Activated CD8-positive, alpha-beta T cell treated with anti-CD3 and anti-CD28 coated beads, Interleukin-2, amount 10 ng/mL, durations not matched to agents 7 days and 5 days (primary cell): ENCODE measurements at places on chromosomes 12 and 14. TPM values are rescaled to one million over a fixed set of nuclear protein-coding genes. Genes with fewer than 3 reads are reported as not detected.

GRCh38 chr12:65948320-65949008 is 124.2 kb downstream of the HMGA2 start:
- no peak overlapping the region for H3K27ac ChIP-seq
- no peaks in the 10 kb centered on the region for H3K4me1 ChIP-seq
- no peak overlapping the region for H3K4me3 ChIP-seq
- no peak for DNase-seq
- peaks cover 10% of the 10 kb centered on the region for H3K27me3 ChIP-seq

GRCh38 chr14:87994974-87995373 is 2.0 kb upstream of the GALC start:
- peak; percentile 46 for DNase-seq
- H3K4me1 ChIP-seq, result peaks cover 66% of the 10 kb centered on the region
- no peaks in the 10 kb centered on the region for H3K27me3 ChIP-seq
- H3K36me3 ChIP-seq, result peaks cover 12% of the 10 kb centered on the region
- peak overlapping the region; percentile 16 for H3K4me3 ChIP-seq

- H3K36me3 ChIP-seq, result no peaks in the 10 kb centered on the region
- H3K27ac ChIP-seq, result peak within 1 kb of the TSS; percentile 86
- DNase-seq, result peak; percentile 57
- H3K4me3 ChIP-seq, result peak within 1 kb of the TSS; percentile 81
Observed at GRCh38 chr12:113422030-113422885, at the start of gene SDSL. TSS of gene SDSL (plus strand) at chr12:113422380. CDS start at chr12:113427983, 5,603 bp downstream.

DNA sequence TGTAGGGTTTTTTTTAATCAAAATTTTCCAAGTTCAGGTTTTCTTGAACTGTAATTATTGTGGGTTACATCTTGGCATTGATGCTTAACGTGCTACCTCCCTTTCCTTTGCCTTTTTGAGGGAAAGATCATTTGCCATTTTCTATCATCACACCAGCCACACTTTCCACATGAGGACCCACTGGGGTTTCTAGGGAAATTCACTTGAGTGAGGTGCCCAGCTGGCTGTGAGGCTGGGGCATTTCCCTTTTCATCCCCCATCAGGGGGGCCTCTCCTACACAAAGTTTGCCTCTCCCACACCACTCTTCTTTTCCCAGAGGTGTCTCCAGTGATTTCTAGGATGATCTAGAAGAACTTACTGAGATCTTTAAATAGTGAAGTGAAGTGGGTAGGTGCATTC is 335.7 kb downstream of the BMP4 start:
- H3K27ac ChIP-seq, result no peak overlapping the region
- no peak overlapping the region for H3K4me3 ChIP-seq
- no peak for DNase-seq
- H3K27me3 ChIP-seq, result no peaks in the 10 kb centered on the region
- no peaks in the 10 kb centered on the region for H3K4me1 ChIP-seq
- H3K36me3 ChIP-seq, result no peaks in the 10 kb centered on the region

GRCh38 chr14:60943637-60944032 is 37.2 kb downstream of the TRMT5 start:
- no peak overlapping the region for H3K27ac ChIP-seq
- no peaks in the 10 kb centered on the region for H3K27me3 ChIP-seq
- peaks cover 4% of the 10 kb centered on the region for H3K4me1 ChIP-seq
- H3K4me3 ChIP-seq, result no peak overlapping the region

GRCh38 chr14:100618318-100618693 is 31.1 kb upstream of the BEGAIN start:
- no peak overlapping the region for H3K27ac ChIP-seq
- DNase-seq, result no peak
- no peaks in the 10 kb centered on the region for H3K36me3 ChIP-seq
- H3K4me1 ChIP-seq, result peaks cover 18% of the 10 kb centered on the region

DNA sequence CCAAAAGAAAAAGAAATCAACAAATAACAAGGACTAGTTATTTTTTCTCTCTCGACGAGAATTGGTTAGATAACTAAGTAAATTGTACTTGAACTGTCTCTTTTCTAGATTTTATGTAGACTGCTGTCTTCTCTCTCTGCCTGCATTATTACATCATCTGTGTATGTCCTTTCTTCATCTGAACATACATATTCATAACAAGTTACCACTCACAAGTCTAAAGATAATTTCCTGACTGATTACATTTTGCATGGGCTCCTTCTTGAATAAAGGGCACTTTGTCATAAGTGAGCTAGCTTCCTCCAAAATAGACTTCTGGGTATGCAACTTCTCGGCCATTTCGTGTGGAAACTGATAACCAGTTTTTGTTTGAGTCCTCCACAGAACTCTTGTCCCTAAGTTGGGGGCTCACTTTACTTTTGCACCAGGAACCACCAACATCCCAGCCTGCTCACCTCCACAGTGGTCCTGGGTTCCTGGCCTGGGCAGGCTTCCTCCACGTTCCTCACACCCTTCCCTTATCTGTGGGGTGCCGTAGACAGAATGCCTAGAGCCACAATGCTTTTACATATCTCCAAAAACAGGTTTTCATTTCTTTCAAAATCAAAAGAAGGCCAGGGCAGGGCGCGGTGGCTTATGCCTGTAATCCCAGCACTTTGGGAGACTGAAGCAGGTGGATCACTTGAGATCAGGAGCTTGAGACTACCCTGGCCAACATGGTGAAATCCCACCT is 6.2 kb upstream of the DDX47 start:
- peaks cover 89% of the 10 kb centered on the region for H3K4me1 ChIP-seq
- peak overlapping the region; percentile 46 for H3K4me3 ChIP-seq
- no peak for DNase-seq
- peaks cover 12% of the 10 kb centered on the region for H3K36me3 ChIP-seq

GRCh38 chr12:63079791-63080502 is 71.1 kb downstream of the AVPR1A start:
- H3K4me1 ChIP-seq, result no peaks in the 10 kb centered on the region
- H3K27me3 ChIP-seq, result peaks cover 10% of the 10 kb centered on the region
- no peaks in the 10 kb centered on the region for H3K36me3 ChIP-seq
- no peak overlapping the region for H3K27ac ChIP-seq

DNA sequence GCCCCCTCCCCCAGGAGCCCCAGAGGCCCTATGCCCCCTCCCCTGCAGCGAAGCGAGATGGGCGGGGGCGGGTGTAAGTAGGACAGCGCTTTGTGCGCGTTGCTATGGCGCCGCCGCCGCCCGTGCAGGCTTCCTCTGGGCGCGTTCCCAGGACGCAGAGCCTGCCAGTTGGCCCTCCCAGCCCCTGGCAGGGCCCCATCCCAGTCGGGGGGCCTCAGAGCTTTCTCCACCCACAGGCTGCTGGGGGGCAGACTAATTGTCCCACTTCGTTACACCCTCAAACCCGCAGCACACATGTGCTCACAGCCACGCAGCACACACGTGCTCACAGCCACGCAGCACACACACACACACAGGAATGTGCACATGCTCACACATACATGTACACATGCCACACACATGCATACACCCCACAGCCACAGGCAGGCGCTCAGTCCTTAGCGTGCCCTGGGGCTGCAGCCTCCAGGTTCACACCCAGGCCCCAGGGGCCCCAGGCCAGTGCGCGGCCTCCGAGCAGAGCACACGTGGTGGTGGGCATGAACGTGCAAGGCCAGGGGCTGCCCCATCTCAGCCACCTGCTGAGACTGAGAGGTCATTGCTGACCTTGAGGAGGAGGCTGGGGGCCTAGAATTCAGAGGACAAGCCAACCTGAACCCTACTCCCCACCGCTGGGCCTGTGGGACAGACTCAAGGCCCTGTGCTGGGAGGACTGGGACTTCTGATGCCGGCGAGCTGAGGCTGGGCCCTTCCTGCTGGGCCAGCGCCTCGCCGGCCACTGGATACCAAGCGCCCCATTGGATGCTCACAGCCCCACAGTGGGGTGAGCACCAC is 15.6 kb downstream of the TRMT61A start:
- no peak overlapping the region for H3K4me3 ChIP-seq
- no peak overlapping the region for H3K27ac ChIP-seq
- no peaks in the 10 kb centered on the region for H3K27me3 ChIP-seq
- no peaks in the 10 kb centered on the region for H3K36me3 ChIP-seq

DNA sequence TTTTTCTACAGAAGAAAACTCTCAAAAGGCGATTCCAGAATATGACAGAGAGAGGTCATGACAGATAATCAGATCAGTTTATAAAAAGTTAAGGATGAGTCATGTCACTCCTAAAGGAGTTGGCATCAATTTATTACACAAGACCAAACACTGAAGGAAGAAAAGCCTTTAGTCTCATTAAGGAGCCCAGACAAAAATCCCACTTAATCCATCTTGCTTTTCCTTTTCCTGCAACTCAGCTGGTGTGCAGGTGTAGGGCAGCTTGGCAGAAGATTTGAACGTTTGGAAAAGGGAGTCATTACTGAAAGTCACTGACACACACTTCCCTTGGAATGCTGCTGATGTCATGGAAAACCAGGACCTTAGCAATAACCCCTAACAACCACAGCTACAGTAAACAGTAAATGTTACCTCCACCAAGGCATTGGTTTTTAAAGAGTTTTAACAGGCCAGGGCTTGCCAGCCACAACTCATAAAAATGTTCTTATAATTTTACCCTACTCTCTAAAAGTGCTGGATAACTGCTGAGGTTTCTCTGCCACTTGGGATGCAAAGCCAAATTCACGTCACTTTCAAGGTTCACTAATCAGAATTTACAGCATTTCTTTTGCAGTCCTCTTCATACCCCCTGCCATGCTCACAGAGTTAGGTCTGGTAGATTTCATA is 320.6 kb downstream of the RAD51B start:
- no peaks in the 10 kb centered on the region for H3K27me3 ChIP-seq
- H3K4me3 ChIP-seq, result no peak overlapping the region
- H3K27ac ChIP-seq, result no peak overlapping the region
- H3K36me3 ChIP-seq, result peaks cover 3% of the 10 kb centered on the region
- DNase-seq, result no peak

GRCh38 chr12:43824207-43824775 is 11.6 kb upstream of the TMEM117 start:
- no peak for DNase-seq
- no peaks in the 10 kb centered on the region for H3K36me3 ChIP-seq
- no peak overlapping the region for H3K4me3 ChIP-seq
- peaks cover 4% of the 10 kb centered on the region for H3K4me1 ChIP-seq

The PPP4R4 gene
- 0.16 TPM for total RNA-seq

The SOAT2 gene
- total RNA-seq, result 10.8 TPM

The KCNH3 gene
- 5.1 TPM for total RNA-seq

The SCN8A gene
- total RNA-seq, result 1.4 TPM
